ENCODE measurements at places on chromosomes 11 and 22.

- no peak for DNase-seq
These were observed 38.5 kb upstream of the APLNR start for GRCh38 chr11:57275582-57275981.

DNA sequence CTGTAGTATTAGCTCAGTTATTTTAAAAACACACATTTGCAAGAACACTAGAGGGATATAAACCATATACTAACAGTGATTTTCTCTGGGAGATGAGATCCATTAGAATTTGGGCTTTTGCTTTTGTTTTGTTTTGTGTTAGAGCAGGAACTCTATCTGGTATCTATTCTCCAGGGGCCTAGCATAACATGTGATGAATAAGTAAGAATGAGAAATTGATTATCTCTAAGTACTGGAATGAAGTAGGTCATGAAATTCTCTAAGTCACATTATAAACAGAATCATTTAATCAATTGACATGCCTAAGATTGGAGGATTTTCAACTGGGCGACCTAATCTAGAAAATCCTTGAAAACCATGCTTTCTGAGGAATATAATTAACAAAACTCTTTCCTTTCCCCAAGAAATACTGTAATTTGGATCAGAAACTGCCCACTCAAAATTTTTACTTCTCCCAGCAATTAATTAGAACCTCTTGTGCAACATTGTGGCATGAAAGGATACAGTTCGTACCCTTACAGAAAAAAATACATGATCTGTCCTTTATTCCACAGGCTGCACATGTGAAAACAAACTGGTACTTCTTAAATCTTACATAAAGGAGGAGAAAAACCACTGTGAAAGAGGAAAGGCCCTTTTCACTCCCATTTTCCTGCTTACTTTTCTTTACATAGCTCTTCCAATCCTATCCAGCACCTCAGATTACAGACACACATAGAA lies 93.5 kb downstream of the MRTFA start:
- DNase-seq, result no peak

DNA sequence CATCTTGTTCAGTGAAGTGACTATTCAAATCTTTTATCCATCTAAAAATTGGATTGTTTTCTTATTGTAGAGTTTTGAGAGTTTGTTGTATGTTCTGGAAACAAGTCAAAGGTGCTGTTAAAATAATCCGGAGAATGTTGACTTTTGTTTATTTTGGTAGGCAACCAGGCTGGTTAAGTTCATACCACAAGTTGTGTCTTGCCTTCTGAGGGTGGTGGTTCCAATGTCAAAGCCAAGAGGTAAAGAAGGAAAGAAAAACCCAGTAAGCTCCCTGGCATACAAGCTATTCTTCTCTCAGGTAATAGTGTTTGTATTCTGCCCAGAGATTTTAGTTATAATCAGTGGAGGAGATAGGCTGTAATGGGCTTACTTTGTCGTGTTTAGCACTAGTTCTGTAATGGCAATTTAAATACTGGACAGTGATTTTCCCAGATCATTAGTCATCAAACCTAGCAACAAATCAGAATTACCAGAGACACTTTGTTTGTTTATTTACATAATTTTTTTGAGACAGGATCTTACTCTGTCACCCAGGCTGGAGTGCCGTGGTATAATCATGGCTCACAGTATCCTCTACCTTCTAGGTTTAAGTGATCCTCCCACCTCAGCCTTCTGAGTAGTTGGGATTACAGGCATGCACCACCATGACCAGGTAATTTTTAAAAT lies 15.1 kb upstream of the CSRP3 start:
- DNase-seq, result no peak

- DNase-seq, result no peak
These were observed 413.6 kb downstream of the OPCML start for GRCh38 chr11:133118563-133119268.

DNA sequence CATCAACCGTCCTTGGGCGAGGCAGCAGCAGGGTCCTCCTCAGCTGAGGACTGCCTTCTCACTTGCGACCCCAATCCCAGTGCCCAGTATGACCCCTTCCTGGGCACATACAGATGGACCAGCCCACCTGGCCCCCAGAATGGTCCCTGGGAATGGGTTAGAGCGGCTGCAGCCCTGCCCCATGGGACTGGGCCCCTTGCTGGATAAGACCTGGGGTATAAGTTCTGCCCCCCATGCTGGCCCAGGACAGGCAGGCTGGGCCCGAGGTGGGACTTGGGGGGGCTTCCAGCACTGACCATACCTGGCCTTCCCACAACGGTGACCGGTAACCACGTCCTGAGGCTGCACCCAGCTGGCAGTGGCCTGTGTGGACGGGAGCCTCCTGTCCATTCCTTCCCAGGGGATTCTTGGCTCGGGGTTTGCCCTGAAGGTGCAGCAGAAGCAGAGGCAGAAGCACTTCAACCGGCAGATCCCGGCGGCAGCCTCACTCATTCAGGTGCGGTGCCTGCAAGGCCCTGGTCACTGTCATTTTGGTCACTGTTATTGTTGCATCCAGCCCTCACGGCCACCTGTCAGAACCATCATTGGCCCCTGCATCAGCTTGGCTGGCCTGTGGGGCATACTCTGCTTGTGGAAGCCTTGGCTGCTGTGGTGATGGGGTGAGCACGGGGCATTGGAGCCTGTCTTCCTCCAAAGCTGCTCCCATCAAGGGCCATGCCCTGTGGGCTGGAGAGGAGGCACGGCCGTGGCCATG lies 114.8 kb downstream of the KCNQ1OT1 start:
- DNase-seq, result peak; percentile 4

DNA sequence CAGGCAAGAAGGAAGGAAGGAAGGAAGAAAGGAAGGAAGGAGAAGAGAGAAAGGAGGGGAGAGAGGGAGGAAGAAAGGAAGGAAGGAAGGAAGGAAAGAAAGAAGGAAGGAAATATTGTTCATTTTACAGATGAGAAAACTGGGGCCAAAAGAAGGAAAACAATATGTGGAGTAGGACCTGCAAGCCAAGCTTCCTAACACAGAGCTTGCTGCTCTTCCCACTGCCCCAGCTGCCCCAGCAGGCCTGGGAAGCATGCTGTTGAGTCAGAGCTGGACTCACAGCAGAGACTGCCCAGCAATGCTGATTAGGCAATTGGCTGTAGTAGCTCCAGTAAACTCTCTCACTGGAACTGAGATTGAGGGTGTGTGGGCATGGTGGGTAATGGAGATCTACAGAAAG lies 42.6 kb upstream of the SMCO4 start:
- no peak for DNase-seq

- DNase-seq, result peak; percentile 50
These were observed 17.3 kb downstream of the EPS8L2 start for GRCh38 chr11:723120-723883.

All from activated T-helper 2 cell treated with anti-CD3 and anti-CD28 coated beads, Interferon-gamma antibody, Interleukin-2, Interleukin-4, amounts not matched to agents 10 μg/mL and 5 μg/mL and 100 μg/mL, durations not matched to agents 14 hours and 24 hours and 36 hours (primary cell).